Activated CD4-positive, alpha-beta T cell treated with anti-CD3 and anti-CD28 coated beads, Interleukin-2, amount 50 U/mL, for 48 hours (primary cell): ENCODE measurements at places on chromosomes 1 and 21.

GRCh38 chr1:93598861-93599439 is 82.7 kb downstream of the BCAR3 start:
- DNase-seq = no peak

- DNase-seq = no peak
These were observed 281.5 kb downstream of the PLPP3 start for GRCh38 chr1:56297904-56298303.

GRCh38 chr1:208423526-208423925 is 179.3 kb upstream of the PLXNA2 start:
- DNase-seq = no peak

GRCh38 chr21:31945141-31945540 is 72.3 kb downstream of the HUNK start:
- no peak for DNase-seq

GRCh38 chr1:92623187-92623778 is 136.6 kb upstream of the GFI1 start:
- DNase-seq = no peak

GRCh38 chr1:78501203-78501602 is 10.4 kb downstream of the PTGFR start:
- no peak for DNase-seq

- DNase-seq = no peak
These were observed 4.0 kb upstream of the GBP5 start for GRCh38 chr1:89276690-89277089.

DNA sequence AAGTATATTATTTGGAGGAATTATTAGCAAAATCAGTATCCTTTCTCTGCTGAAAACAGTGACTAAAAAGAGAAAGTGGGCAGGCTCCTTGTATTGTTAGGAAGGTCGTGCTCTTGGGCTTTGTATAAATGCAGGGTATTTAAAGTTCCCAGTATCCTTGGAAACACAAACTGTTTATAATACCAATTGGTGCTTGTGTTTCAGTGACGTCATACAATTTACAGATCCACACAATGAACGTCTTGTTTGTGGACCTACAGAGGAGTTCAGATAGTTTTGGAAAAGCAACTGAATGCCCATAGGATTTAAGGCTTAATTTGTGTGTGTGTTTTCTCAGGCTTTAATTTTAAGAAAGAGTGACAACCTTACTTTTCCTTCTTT is 168.2 kb downstream of the RASAL2 start:
- no peak for DNase-seq

DNA sequence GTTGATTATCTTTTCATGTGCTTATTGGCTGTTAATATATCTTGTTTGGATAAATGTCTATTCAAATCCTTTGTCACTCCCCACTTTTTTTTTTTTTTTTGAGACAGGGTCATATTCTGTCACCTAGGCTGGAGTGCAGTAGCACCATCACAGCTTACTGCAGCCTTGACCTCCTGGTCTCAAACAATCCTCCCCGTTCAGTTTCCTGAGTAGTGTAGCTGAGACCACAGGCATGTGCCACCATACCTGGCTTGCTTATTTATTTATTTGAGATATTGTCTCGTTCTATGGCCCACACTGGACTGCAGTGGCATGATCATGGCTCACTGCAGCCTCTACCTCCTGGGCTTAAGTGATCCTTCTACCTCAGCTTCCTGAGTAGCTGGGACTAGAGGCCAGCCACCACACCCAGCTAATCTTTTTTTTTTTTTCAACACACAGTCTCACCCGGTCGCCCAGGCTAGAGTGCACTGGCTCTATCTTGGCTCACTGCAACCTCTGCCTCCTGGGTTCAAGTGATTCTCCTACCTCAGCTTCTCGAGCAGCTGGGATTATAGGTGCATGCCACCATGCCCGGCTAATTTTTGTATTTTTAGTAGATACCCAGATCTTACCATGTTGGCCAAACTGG is 13.9 kb upstream of the MYCL start:
- DNase-seq = no peak

DNA sequence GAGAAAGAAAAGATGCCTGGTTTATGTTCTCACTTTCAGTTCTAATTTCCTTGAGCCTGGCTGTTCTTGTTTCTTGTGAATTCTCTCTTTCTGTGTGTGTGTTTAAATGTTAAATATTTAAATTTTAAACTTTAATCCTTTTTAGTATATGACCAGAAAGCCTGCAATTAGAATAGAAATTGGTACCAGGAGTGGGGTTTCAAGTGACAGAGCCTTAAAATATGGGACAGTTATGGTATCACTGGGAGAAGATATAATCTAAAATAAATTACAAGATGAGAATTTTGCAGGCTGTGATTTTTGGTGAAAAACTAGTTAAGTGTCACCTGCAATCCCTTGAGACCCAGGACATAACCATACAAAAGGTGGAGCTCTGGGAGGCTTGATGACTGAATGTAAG is 81.4 kb downstream of the SYT6 start:
- no peak for DNase-seq
